NCI-H524 treated with DMSO at 0.1 percent for 48 hours (cell line): ENCODE measurements at places on chromosomes 13 and 19.

GRCh38 chr19:8041531-8041931, 11.0 kb upstream of the CCL25 start:
- peak; percentile 84 for DNase-seq

DNA sequence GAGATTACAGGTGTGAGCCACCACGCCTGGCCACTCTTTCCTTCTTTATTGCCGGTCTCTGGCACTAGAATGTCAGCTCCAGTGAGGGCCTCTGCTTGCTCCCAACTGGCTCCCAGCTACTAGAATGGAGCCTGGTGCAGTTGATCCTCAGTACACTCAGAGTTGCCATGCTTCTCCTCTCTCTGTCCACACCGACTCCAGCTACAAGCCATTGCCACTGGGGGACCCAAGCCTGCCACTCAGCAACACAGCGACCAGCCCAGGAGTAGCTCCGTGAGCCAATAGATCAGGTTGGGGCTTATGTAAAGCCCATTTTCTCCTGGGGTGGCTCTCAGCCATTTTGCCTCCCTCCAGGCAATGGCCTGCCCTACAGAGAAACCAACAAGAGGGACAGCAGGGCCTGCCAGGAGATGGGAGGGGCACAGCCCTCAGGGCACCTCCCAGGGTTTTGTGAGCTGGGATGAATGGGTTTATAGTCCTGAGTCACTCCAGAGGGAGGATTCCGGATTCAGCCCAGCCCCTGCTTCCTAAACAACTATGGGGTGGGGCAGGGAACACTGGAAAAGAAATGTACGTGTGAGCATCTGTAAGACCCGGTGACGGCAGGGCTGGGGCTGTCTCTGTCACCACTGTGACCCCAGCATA, 36.5 kb downstream of the OPA3 start:
- no peak for DNase-seq

GRCh38 chr13:46361276-46361934, 25.6 kb downstream of the RUBCNL start:
- DNase-seq = no peak

GRCh38 chr13:37138169-37138568, 32.7 kb upstream of the CSNK1A1L start:
- no peak for DNase-seq

DNA sequence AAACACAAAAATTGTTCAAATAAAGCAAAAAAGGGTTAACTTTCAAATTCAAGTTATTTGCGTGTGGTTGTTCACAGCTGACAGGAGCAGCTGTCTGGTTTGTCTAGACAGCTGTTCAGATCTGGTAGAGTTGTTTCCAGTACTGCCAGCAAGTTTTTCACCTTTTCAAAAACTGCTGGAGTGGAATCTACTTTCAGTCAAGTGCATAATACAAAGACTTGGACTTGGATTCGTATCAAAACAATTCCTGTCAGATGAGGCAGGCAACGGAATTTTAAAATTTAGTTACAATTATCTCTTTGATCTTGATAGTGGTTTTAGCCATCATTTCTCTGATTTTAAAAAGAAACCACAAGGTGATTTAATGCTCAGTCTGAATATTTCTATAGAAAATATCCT, 51.7 kb upstream of the EEF1AKMT1 start:
- DNase-seq = peak; percentile 41

DNA sequence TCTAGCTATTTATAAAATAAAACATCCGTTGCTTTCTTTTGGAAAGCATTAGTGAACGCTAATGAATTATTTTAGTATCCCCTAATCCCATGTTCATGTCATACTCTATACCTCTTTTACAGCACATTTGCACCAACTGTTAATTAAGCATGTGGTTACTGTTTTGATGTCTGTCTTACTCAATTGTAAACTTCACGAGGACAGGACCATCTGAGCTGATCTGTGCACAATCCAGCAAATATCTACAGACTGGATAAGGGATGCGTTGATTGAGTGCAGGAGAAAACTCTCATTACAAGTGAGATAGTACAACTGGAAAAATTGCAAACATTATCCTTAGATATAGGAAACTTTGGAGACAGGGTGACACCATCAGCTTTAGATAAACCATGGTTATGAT, 201.1 kb downstream of the PCDH20 start:
- DNase-seq = no peak

GRCh38 chr19:54188215-54188871, 1.0 kb downstream of the MBOAT7 start:
- no peak for DNase-seq

DNA sequence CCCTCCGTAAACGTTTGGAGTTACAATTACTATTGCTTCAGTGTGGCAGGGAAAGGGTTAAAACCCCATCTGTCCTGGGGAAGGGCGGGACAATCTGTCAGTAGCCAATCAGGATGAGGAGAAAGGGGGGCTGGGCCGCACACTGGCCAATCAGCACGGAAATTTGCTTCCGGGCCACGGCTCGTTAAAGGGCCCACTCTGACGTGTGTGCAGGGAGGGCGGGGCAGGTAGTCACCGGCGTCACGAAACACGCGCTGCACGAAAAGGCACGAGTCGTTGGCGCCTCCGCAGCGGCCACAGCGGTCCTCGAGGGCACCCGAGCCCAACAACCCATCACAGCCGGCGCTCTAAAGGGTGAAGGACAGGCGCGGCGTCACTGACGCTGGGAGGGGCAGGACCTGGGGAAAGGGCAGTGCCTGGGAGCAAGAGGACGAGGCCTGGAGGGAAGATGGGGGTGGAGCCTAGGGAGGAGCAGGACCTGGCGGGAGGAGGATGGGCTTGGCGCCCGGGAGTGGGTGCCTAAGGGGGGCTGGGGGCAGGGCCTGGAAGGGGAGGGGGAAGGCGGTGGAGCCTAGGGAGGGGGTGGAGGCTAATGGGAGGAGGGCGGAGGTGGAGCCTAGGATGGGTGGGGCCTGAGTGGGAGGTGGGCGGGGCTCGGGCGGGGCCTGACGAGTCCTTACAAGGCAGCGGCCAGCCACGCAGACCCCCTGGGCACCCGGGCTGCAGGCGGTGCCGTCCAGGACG, 4.9 kb downstream of the ADAMTSL5 start:
- peak; percentile 58 for DNase-seq

DNA sequence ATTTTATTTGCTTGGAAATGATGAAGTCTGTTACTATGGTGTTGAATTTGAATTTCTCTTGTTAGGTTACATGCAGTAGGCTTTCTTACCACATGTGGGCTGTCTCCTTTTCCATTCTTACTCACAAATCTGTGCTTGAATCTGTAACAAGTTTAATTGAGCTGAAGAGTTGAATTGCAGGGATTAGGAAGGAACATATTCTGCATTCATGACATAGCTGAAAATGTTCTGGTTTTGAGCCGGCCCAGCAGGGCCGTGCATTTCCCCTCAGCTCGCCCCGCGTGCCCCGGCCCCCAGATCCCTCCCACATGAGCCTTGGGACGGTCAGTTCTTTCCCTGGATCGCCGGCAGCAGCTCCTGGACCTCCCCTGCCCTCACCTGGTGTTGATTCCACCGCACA, 28.1 kb downstream of the TFDP1 start:
- no peak for DNase-seq

DNA sequence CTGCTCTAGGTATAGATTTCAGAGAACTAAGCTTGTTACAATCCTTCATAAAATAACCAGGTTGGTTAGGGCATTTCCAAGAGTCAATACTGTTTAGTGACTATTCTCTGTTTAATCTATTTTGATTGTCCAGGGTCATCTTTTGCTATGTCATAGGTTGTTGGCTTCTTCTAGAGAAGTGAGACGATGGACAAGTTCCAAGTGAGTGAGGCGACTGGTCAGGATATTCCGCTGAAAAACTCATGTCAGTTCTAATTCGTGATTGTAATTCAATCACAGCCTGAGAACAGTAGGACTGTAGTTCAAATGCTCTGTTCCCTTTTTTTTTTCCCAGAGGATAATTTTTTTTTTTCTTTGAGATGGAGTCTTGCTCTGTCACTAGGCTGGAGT, 15.8 kb upstream of the ALOX5AP start:
- no peak for DNase-seq

DNA sequence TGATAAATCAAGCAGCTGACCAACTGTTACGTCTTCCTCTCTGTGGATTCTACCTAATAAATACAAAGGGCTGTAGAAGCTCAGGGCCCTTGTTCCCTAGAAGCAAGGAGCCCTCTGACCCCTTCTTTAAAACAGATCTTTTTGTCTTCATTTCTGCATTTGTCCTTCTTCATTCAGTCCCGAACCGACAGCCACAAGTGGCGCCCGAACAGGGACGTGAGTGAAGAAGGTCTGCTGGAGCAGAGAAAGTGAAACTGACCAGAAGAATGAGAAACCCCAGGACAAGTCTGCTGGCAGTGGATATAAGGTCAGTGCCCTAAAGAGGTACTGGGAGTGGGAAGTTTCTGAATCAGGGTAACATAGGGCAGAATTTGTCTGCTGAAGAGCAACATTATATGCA, 13.1 kb downstream of the ZNF773 start:
- no peak for DNase-seq

- DNase-seq = no peak
These were observed 5.9 kb downstream of the ZSCAN22 start for GRCh38 chr19:58332697-58333096.

DNA sequence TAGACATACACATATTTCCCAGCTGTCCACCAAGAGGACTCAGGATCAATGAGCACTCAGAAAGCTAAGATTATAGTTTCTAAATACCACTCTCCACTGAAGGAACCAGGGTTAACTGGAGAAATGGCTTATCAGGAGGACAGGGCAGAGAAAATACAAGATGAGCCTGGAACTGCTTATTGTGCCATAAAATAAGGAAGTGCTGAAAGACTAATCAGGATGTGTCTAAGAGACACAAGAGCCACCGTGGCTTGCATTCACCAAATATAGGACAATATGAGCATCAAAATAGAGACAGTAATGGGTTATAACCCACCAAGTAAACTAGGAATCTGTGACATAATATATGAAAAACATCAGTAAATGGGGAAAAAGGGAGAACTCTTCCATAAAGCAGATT, 32.8 kb downstream of the KLF12 start:
- DNase-seq = no peak

- DNase-seq = no peak
These were observed 13.3 kb downstream of the KATNAL1 start for GRCh38 chr13:30294004-30294403.

DNA sequence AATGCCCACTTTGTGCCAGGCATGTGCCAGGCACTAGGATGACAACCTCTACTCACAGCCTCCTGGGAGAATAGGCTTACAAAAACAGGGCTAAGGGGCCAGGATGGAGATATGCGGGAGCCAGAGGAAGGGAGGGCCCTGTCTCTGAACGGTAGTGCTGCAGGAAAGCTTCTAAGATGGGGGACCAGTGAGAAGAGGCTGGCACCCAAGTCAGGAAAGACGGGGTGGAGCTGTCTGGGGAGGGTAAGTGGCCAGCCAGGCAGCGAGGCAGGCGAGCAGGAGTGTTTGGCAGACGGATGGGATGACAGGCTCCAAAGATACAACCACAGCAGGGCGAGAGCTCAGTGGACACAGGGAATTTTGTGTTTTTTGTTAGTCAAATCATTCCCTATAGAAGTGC, 44.7 kb upstream of the GPI start:
- no peak for DNase-seq

DNA sequence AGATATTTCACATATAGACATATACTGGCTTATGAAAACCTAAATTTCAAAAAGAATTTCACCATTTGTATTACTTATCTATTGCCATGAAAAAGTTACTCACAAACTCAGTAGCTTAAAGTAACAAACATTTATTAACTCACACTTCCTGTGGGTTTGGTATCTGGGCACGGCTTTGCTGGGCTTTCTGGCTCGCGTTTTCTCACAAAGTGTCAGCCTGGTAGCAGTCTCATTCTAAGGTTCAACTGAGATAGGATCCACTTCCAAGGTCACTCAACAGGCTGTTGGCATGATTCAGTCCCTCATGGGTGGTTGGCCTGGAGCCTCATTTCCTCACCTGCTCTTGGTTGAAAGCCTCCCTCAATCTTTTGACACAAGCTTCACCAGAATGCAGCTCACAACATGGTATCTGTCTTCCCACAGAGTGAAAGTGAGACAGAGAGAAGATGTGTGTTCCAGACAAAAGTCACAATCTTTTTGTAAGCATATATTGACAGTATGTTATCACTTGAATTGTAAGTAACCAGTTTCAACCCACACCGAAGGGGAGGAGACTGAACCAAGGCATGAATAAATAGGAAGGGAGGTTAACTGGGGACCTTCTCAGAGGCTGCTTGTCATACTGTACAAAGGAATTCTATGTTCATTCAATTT, 1065.8 kb upstream of the SPRY2 start:
- no peak for DNase-seq

GRCh38 chr13:64640002-64640401, 2590.1 kb downstream of the PCDH9 start:
- DNase-seq = no peak

- no peak for DNase-seq
These were observed 421 bp upstream of the GPR12 start for GRCh38 chr13:26760832-26761582.

GRCh38 chr13:37456041-37456440, 142.5 kb downstream of the POSTN start:
- no peak for DNase-seq

DNA sequence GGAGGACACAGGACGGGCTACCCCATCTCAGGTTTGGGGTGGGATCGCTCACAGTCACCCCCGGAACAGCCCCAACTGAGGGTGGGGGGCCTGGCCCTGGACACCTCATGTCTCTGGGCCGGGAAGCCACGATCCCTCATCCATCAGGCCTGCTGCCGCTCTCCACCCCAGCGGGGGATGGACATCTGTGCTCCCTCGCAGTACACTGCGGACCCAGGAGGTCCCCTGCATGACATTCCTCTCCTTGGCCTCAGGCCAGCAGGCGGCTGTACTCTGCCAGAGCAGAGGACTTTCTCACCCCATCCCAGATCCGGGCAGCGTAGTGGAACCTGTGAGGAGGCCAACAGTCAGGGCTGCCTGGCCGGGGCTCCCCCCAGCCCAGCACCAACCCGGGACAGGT, 15.5 kb downstream of the IRGC start:
- DNase-seq = no peak
